ENCODE measurements at places on chromosomes 2 and 18.

- no peak for DNase-seq
Observed at GRCh38 chr18:58069099-58069498, 25.1 kb downstream of the NEDD4L start.

- no peak for DNase-seq
Observed at GRCh38 chr2:239027391-239028252, 179.7 kb downstream of the TWIST2 start.

- DNase-seq: no peak
Observed at GRCh38 chr2:241929551-241930490, 60.3 kb downstream of the RTP5 start.

- no peak for DNase-seq
Observed at GRCh38 chr2:201842131-201842860, 36.0 kb downstream of the CDK15 start.

GRCh38 chr2:119252186-119253113 is 28.8 kb downstream of the STEAP3 start:
- peak; percentile 88 for DNase-seq

GRCh38 chr18:45009756-45010155 is 329.1 kb downstream of the SETBP1 start:
- DNase-seq: no peak

GRCh38 chr18:71995904-71996465 is 548.2 kb downstream of the CBLN2 start:
- no peak for DNase-seq

GRCh38 chr2:47521666-47522285 is 118.8 kb downstream of the MSH2 start:
- DNase-seq: no peak

DNA sequence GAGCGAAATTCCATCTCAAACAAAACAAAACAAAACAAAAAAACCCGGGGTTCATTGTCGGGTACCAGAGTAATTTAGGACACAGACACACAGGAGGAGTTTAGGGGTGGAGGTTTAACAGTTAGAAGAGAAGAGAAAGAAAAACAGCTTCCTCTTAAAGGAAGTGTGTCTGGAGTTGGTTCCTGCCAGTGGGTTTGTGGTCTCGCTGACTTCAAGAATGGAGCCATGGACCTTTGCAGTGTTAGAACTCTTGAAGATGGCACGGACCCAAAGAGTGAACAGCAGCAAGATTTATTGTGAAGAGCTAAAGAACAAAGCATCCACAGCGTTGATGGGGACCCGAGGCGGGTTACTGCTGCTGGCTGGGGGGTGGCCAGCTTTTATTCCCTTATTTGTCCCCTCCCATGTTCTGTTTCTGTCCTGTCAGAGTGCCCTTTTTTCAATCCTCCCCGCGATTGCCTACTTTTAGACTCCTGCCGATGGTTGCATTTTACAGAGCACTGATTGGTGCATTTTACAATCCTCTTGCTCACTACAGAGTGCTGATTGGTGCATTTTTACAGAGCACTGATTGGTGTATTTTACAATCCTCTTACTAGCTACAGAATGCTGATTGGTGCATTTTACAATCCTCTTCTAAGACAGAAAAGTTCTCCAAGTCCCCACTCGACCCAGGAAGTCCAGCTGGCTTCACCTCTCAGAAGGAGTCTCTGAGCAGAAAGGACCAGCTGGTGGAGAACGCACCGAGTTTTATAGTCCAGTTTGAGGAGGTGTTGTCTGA is 28.7 kb upstream of the ATP8B1 start:
- no peak for DNase-seq

DNA sequence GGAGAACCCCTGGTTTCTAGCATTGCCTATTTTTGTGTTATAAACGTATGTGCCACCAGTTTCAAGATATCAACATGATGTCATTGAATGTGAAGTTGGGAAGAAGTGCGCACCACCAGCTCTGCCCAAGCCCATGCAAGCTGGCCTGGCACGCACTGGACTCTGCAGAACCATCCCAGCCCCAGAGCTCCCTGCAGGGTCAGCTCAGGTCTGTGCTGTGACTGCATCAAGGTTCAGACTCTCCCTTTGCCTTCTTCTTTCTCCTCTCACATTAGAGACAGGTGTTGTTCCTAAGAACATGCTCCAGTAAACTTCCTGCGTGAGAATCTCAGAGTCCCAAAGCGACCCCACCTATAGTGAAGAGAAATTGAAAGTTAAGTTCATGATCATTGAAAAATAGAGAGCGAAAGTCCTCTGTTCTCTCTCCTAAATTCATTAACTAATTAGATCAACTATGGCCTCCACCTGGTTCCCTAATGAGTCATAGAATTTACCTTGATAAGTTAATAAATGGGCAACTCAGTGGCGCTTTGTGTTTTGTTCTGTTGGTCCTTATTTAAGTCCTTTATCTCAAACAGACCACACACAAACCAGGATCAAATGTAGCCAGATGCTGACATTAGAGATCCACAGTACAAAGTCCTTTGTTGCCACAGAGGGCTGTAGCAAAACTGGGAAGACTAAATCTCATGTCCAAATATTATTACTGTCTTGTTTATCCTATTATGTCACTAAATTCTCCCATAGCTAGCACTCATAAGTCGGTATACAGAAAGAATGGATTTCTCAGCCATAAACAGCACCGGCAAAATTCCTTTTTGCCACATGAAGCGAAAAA is 432.3 kb downstream of the STK39 start:
- no peak for DNase-seq

DNA sequence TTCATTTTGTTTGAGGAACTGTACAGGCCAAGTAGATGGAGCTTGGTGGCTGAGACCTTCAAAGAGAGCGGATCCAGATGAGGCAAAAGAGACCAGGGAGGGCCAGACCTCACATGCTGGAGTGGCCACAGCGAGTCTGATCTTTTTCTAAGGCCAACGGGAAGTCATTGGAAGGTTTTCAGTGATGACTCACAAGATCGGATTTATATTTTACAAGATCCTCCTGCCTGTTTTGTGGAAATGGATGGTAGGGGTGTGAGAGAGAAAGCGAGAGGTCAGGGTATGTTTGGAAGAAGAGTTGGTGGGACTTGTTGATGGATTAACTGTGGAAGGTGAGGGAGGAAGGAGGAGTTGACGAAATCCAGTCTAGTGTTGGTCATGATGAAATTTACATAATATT is 44.6 kb upstream of the TUBA3D start:
- no peak for DNase-seq

- DNase-seq: peak; percentile 78
Observed at GRCh38 chr2:212421556-212422334, 116.9 kb downstream of the ERBB4 start.

- DNase-seq: no peak
Observed at GRCh38 chr2:126653761-126654160, 2.2 kb upstream of the GYPC start.

DNA sequence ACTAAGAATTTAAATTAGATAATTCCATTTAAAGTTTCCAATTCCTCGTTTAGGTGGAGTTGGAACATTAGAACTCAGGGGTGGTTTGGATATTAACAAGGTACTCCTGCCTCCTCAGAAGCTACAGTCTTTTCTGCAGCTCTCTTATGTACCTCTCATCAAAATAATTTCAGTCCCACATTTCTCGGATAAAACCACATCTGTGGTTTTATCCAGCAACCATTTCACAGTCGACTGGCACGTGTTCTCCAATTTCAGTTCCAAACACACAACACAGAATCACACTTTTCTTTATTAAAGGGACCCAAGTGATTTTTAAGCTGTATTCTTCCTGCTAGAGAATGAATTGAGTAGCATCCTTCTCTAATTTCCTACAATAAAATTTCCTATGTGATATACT is 22.7 kb upstream of the NFU1 start:
- DNase-seq: no peak

- no peak for DNase-seq
Observed at GRCh38 chr18:31516437-31516836, 18.5 kb downstream of the DSG2 start.

GRCh38 chr2:151150331-151151320 is 111.0 kb downstream of the RBM43 start:
- DNase-seq: no peak

GRCh38 chr18:78054801-78055200 is 805.2 kb downstream of the GALR1 start:
- DNase-seq: no peak

DNA sequence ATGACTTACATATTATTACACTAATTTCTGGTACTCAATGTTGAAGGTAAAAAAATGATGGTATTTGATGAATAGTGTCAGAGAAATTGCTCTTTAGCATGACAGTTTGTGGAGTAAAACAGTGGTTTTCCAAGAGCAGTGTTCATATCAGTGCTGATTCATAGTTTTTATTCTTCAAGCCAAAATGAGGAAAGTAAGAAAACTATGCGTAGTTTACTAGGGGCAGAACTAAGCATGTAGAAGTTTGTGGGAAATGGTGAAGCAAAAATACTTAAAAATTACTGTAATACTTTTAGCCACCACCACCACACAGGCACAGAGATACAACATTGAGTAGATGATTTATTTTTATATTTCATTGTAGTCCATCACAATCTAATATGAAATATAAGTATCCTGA is 137.3 kb downstream of the ZNF804A start:
- DNase-seq: no peak

DNA sequence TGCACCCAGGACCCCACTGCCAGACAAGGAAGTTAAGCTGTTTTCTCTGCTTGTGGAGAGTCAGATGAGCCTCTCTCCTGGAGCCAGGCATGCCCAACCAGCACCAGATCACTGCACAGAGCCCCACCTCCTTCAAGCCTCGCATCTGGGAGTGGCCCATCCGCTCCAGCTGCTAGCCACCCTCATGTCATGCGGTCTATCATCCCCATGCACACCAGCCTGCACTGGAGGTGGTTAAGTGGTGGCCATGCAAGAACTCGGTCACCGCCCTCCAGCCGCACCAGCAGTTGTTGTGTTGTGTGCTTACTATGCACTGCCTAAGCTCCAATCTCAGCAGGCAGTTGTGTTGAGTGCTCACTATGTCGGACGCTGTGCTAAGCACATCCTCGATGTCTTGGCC is 177.9 kb upstream of the SLC14A2 start:
- no peak for DNase-seq

- DNase-seq: peak; percentile 48
Observed at GRCh38 chr2:186687807-186688211, 6.1 kb upstream of the FAM171B start.

- no peak for DNase-seq
Observed at GRCh38 chr2:46793423-46794416, 121.9 kb downstream of the MCFD2 start.

DNA sequence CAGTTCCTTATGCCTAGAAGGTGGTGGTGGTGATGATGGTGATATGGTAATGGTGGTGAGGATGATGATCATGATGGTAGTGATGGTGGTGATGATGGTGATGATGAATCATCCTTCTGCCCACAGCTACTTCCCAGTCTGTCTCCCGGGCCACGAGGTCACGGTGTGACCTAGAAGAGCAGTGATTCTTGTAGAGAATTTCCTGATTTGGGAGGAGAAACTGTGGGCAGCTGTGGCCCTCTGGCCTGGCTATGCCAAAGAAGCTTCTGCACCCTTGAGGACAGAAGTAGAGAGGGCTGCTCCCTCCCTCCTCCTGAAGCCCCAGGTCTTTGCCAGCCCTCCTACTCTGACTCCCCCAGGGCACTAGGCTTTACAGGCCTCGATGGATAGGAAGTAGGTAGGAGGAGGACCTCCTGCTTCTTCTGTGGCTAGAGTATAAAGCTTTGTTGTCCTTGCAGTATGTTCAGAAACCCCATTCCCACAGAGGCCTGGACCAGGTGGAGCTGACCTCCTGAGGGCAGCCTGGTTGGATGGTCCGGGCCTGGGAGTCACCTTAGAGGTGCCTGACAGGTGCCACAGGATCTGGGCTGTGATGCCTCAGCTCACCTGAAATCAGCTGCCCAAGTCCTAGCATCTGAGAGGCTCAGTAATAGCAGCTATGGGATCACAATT is 57.9 kb upstream of the EPAS1 start:
- DNase-seq: no peak

DNA sequence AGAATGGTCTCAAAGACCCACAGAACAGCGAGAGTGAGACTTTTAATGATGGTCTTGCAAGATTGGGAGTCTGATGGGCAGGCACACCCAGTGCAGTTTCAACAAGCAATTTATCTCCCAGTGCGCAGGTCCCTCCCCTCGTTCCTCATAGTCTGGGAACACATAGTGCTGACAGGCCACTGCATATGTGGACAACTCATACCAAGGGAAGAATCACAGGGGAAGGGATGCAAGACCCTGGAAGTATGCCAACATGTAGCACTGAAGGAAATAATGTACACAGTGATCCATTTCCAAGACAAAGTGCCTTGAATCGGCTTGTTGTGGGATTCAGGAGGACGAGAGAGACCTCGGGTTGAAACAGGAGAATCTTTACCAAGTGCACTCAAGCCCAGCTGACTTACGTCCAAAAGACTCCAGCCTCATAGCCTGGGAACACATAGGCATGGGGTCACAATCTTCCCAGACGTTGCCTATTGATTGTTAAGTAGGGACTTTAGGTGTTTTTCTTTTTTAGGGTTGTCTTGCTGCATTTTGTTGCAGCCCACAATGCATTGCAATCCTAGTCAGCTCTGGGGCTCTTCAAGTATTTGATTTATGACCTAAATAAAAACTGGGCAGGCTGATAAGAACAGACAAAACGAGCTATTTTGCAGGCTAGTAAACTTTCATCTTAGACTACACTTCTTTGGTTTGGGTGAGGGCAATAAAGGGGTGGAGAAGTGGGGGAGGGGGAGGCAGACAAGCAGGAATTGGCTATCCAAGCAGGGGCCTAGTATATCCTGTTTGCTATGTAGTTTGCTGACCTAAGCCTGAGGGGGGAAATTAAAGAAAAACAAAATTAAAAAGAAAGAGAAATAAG is 24.7 kb upstream of the SERPINB5 start:
- DNase-seq: peak; percentile 21

DNA sequence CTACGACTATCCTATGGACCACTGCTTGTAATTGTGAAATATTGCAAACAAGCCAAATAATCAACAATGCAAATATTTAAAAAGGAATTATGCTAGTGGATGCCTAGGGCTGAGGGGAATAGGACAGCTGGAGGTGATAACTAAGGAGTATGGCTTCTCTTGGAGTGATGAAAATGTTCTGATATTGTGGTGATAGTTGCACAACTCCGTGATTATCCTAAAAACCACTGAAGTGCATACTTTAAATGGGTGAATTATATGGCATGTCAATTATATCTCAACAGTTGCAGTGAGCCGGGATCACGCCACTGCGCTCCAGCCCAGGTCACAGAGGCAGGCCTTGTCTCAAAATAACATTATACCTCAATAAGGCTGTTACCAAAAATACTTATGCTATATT is 125.1 kb upstream of the SH3BP4 start:
- peak; percentile 24 for DNase-seq

- DNase-seq: peak; percentile 3
Observed at GRCh38 chr18:48153613-48154481, 223.4 kb upstream of the SMAD2 start.

DNA sequence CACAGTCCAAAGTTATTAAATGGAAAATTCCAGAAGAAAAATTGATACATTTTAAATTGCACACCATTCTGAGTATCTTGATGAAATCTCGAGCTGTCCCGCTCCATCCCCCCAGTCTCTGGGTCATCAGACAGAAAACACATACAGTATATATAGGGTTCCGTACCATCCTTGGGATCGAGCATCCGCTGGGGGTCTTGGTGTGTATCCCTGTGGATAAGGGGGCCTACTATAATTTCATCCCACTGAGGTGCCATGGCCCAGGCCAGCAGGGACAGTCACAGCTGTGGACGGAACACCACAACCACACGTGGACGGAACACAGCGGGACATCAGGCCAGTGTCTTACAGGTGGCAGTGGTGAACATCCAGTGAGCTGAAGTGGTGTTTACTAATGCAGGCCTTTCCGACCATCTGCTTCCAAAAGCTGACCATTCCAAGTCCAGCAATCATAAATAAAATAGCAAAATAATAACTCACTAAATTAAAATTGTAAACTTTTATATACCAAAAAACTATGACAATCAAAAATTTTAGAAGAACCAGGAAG is 14.0 kb downstream of the TWIST2 start:
- no peak for DNase-seq

All from fibroblast of skin of left quadriceps (primary cell).